Activated naive CD8-positive, alpha-beta T cell treated with anti-CD3 and anti-CD28 coated beads, Interleukin-2, amount 50 U/mL, for 24 hours (primary cell): ENCODE measurements at places on chromosomes 3 and 15.

GRCh38 chr3:170520996-170521395 lies 64.9 kb downstream of the SLC7A14 start:
- DNase-seq, result no peak

DNA sequence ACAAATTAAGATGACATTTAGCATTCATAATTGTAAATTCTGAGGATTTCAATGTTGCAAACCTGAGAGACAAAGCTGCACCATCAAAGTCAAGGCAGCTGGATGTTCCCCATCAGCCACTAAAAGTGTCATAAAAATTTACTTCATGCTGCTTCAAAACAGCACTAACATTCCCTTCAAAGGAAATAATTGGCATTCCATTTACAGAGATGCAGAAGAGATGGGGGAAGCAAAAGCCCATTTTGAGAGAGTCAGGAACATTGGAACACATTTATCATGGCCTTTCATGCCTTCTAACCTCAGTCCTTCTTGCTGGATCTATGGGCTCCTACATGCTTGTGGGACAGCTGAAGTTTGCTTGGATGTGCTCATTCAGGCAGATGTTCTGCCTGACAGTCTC lies 6.4 kb upstream of the TMEM158 start:
- no peak for DNase-seq

DNA sequence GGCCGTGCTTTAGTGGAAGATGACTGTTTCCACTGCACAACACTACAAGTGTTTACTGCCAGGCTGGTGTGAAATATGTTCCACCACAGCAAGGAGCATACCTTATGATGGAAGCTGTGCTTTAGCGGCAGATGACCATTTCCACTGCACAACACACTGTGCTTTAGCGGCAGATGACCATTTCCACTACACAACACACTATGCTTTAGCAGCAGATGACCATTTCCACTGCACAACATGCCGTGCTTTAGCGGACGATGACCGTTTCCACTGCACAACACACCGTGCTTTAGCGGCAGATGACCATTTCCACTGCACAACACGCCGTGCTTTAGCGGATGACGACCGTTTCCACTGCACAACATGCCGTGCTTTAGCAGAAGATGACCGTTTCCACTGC lies 2.8 kb downstream of the ZNF717 start:
- no peak for DNase-seq

DNA sequence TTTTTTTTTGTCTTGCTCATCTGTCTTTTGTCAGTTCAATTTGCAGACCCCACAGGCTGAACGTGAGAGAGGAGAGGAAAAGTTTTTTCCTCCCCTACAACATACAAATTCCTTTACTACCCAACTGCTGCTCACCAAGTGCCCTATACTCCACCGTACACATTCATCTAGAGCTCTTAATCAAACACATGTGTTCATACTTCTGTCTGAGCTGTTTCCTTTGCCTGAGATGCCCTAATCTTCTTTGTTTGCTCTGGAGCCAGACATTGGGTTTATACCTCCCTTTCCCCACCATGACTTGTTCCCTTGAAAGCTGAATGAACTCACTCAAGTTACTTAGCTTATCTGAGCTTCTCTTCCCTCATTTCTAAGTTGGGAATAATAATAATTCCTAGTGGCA lies 122.7 kb upstream of the RASGRP1 start:
- DNase-seq, result no peak

DNA sequence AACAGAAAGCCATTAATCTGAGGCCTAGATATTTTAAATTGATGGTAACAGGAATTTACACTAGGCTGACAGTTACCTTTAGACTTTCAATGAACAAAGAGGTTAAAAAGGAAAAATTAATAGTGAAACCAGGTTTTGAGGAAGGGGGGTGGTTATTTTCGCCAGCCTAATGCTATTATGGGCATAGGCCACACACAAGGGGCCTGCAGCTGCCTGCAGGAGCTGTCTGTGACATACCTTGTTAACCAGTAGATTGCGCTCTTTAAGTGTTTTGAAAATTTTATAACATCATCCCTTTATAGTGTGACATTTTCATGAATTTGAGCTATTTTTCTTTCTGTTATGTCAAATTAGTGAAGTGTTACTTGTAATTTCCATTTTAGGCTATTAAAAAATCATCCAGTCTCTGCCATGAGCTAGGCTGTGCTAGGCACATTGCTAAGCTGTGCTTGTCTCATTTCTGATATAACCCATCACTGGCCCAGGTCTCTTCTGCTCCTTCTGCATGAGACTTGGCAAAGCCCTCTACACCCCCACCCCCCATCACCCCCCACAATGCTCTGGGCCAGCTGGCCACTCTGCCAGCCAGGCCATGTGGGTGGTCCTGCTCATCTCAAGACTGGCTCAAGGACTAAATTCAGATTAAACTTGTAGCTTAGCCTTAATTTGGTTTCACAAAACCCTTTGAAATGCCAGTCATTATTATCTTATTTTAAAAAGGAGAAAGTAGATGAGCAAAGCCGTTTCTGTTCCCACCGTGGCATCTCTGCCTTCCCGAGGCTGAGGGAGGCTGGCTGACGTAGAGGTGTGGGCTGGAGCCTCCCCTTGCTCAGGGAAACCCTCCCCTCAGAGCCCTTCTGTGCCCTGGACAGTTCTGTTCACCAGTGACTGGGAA lies 48.4 kb upstream of the SEC22A start:
- DNase-seq, result no peak

GRCh38 chr15:83673385-83673784 lies 19.5 kb downstream of the ADAMTSL3 start:
- no peak for DNase-seq

DNA sequence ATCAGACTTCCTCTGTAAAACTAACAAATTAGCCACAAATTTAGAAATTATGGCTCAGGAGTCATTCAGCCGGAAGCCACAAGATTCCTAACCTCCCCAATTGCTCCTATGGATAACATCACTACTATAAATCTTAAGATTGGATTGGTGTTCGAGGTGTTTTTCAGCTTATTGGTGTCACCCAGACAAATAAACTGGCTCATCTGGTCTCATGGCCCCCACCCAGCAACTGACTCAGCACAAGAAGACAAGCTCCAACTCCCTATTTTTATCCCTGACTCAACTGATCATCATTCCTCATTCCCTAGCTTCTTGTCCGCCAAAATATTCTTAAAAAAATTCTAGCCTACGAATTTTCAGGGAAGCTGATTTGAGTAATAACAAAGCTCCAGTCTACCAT lies 135.1 kb upstream of the STRIT1 start:
- DNase-seq, result no peak

GRCh38 chr3:185537369-185537970 lies 14.9 kb downstream of the LIPH start:
- no peak for DNase-seq

DNA sequence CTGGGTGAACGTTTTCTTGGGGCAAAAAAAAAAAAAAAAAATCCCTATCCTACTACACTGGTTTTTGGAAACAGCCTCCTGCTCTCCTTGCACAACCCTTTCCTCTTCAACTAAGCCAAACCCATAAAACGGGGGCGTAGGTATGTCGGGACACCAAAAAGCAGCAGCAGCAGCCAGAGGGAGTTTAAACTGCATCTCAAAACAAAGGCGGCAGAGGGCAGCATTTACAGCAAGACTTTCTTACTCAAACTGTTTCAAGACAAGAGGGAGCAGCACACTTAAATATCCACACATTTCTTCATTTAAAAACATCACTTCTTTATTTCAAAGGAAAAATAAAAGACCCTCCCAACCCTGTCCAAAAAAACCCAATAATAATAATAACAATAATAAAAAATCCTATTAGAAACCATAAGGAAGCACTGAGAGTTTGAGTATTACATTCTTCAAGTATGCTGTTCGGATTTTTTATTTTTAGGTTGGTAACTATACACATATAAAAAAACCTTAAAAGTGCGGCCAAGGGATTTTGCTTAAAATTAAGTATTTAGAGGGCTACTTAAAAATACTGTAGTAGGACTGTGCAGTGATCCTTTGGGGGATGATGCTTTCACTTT lies 43.9 kb upstream of the PLXND1 start:
- peak; percentile 56 for DNase-seq

GRCh38 chr3:130950641-130951040 lies 56.8 kb downstream of the ATP2C1 start:
- DNase-seq, result no peak

GRCh38 chr15:101123222-101123910 lies 128.5 kb downstream of the CHSY1 start:
- DNase-seq, result no peak

GRCh38 chr3:110397115-110397514 lies 674.5 kb upstream of the NECTIN3 start:
- DNase-seq, result no peak

GRCh38 chr3:122365073-122365472 lies 18.0 kb downstream of the MIX23 start:
- no peak for DNase-seq

- no peak for DNase-seq
Observed at GRCh38 chr3:143037867-143038266, 36.5 kb downstream of the U2SURP start.

DNA sequence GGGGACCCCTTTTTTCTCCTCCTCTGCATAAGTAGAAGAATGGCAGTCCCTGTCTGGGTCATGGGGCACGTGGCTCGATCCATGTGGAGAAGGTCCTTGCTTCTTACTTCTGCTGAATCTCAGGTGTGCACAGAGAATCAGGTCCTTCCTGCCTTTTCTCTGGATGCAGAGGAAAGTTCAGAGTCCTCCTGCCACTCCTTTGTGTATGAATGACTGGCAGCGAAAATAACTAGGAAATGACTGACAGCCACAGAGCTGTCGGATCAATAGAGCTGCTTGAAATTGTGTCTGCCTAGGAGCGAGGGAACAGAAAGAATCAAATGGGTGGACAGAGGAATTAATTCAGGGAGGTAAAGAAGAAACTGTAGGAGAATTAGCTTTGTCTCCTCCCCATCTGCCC lies 49.6 kb upstream of the ROPN1 start:
- DNase-seq, result no peak

- no peak for DNase-seq
Observed at GRCh38 chr3:55017876-55018275, 90.0 kb upstream of the LRTM1 start.

DNA sequence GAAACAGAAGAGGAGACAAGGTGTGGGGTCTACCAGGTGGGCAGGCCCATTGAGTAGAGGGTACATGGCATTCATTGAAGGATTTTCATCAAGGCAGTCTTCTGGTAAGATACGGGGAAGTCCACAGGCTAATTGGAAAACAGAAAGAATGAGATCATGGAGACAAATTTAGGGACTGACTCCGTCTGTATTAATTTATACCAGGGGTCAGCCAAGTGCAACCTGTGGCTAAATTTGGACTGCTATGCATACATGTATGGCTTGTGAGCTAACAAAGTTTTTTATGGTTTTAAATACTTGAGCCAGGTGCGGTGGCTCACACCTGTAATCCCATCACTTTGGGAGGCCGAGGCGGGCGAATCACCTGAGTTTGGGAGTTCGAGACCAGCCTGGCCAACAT lies 21.1 kb upstream of the SNRPN start:
- no peak for DNase-seq

DNA sequence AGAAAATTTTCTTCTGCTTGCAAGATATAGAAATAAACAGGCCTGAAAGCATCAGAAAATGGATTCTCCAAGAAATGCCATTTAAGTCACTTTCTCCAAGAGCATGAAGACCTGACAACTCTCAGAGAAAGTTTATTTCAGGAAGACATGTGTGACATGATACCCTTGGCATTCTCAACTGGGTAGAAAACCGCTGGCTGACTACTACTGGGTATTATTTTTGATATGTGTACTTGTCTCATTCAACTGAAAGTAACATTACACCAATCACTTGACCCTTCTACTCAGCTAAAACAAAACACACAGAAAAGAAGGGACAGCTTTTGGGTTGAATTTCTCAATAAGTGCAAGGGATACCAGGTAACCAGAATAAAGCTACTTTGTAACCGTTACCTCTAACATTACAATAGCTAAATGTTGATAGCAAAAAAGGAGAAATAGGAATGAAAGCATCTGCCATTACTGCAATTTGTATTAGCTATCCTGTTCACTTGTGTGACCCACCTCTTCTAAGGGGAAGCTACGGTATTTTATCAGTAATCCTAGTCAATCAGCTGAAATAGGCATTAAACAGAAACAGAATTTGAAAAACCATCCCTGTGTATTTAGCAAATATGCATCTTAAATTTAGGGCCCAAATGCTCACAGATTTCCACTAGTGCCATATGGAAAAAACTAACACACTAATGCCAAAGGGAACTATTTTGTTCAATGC lies 7.3 kb downstream of the TRA2B start:
- DNase-seq, result no peak

GRCh38 chr3:129245141-129245540 lies 4.3 kb upstream of the COPG1 start:
- no peak for DNase-seq

- no peak for DNase-seq
Observed at GRCh38 chr3:45670436-45670835, 18.8 kb upstream of the SACM1L start.

GRCh38 chr3:133827136-133827535 lies 21.5 kb downstream of the SRPRB start:
- DNase-seq, result no peak

- DNase-seq, result no peak
Observed at GRCh38 chr3:153928851-153929250, 192.3 kb upstream of the ARHGEF26 start.
